ENCODE measurements at places on chromosomes 11 and 22. TPM values are rescaled to one million over a fixed set of nuclear protein-coding genes. Genes with fewer than 3 reads are reported as not detected.

HORMAD2 gene
- total RNA-seq, result not detected

ARHGEF17 gene
- total RNA-seq, result 0.95 TPM

FAT3 gene
- not detected for total RNA-seq

NAV2 gene
- total RNA-seq, result 0.31 TPM

FUT4 gene
- total RNA-seq, result 6.7 TPM

TBX1 gene
- total RNA-seq, result 1.1 TPM

MYBPC3 gene
- total RNA-seq, result not detected

C11orf52 gene
- not detected for total RNA-seq

MS4A18 gene
- not detected for total RNA-seq

OLFML1 gene
- not detected for total RNA-seq

CCDC89 gene
- 1.6 TPM for total RNA-seq

Data from natural killer cell treated with Interleukin-12 subunit alpha and Interleukin-12 subunit beta and Interleukin-15 and Interleukin-18, amount 100 ng/mL, for 72 hours (primary cell).